NCI-H1436 treated with DMSO at 0.1 percent for 48 hours (cell line): ENCODE measurements at places on chromosomes 12 and 14.

DNA sequence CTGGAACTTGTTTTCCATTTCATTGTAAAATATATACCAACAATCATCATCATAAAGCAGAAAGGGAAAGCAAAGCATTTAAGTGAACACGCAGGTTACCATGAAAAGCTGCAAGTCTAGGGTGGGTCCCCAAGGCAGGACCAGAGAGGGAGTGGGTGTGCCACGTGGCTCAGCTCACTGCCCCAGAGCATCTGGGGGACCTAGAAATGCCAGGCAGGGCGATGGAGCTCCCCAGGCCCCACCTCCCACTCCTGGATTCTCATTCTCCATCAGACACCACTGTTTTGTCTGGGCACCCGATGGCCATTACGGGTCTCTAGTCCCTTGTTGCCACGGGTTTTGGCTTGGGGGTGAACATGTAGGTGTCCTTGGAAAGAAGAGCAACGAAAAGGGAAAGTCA is 34.7 kb downstream of the BCL11B start:
- DNase-seq = no peak

- no peak for DNase-seq
These were observed 275.1 kb downstream of the NRXN3 start for GRCh38 chr14:78445275-78445674.

DNA sequence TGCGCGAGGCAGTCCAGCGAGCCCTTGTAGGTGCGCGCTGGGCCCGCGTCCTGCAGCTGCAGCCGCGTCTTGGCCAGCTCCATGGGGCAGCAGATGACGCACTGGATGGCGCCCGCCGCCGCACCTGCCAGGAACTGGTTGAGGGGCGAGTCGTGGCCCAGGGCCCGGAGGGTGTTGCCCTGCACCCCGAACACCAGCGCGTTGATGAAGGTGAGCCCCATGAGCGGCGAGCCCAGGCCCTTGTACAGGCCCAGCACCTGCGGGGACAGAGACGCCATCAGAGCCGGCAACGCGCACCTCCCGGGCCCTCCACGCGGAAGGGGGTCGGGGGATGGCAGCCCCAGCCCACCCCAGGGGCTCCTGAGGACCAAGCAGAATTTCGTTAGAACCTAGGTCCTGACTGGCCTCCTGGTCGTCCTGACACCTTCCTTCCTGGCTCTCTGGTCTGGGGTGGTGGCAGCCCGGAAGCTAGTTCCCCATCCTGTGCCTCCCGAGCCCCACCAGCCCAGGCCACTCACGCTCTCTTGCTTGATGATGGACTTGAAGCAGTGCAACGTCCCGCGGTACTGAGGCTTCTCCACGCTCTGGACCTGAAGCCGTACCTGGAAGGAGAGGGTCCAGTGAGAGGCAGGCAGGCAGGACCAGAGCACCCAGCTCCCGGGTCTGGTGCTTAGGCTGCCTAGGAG is 13.3 kb downstream of the SLC25A29 start:
- DNase-seq = no peak

GRCh38 chr12:113165521-113166450 is 16.3 kb downstream of the CFAP73 start:
- no peak for DNase-seq

- DNase-seq = no peak
These were observed 105.2 kb upstream of the RESF1 start for GRCh38 chr12:31853977-31854376.

- peak; percentile 49 for DNase-seq
These were observed 67.9 kb upstream of the USP15 start for GRCh38 chr12:62192180-62192902.

DNA sequence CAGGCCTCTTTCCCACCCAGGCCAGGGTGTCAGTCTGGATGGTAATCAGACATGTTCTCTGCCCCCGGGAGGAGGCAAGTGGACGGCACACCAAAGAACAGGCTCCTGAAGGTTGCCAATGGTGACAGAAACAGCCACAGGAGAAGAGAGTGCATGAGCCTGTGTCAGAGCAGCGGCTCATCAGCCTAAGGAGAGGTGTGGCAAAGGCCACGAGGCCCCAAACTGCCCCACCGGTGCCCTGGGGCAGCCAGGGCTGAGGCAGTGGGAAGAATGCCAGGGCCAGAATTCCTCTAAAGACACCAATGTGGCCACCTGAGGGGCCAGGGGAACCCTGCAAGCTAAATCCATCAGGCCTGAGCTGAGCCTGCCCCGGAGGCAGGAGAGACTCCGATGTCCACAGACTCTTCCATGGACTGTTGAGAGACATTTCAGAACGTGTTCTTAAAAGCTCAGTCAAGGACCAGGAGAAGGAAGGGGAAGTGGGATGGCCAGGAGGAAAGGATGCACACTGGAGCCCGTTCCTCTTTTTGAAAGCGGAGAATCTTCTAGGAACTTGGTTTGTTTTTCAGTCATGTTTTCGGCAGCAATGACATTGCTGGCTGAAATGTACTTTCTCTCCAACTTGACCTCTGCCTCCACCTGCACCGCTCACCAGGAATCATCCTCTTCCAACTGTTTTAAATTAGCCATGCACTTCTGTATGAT is 176.3 kb upstream of the FKBP4 start:
- DNase-seq = no peak

- DNase-seq = no peak
These were observed 487 bp upstream of the NRDE2 start for GRCh38 chr14:90332271-90332584.

DNA sequence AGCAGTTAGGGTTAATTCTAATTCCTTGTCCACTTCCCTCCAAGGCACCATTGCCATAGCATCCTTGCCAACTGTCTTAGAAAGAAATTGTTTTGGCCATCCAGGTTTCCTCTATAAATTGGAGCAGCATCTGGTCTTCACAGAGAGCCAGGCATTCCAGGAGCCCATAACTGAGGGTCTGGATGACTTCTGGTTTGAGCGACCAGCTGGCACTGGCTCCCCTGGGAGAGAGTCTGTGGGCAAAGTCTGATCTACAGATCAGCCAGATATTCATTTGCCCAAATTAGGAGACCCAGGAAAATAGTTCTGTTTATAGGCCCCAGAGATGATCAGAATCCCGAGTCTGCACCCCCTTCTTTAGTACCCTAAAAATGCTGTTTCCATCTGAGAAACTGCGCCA is 16.0 kb downstream of the VSX2 start:
- no peak for DNase-seq

GRCh38 chr14:105525861-105526775 is at the start of gene TMEM121:
Gene TMEM121 (plus strand): TSS chr14:105526583. CDS start chr14:105528835, 2,252 bp downstream.
- no peak for DNase-seq

- no peak for DNase-seq
These were observed 6.1 kb upstream of the SYNE3 start for GRCh38 chr14:95522556-95522955.

DNA sequence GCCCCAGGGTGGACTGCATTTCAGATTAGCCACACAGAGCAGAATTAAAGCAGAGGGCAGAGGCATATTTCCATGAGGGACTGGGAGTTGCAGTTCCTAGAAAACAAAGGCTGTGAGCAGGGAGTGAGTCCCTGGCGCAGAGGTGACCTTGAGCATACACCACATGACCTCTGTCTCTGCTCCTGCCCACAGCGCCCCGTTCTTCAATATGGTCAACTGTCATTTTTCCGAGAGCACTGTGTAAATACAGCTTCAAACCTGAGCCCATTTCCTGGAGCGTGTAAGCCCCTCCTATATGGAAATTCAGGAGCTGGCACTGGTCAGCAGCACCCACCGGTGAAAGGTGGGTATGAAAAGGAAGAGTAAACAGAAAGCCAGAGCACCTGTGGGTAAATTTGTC is 192.2 kb upstream of the PELI2 start:
- no peak for DNase-seq

- no peak for DNase-seq
These were observed 68.9 kb downstream of the NCOR2 start for GRCh38 chr12:124498275-124499189.

GRCh38 chr14:92731622-92732115 is 16.8 kb downstream of the LGMN start:
- DNase-seq = no peak

GRCh38 chr12:117926391-117926899 is 42.3 kb downstream of the KSR2 start:
- no peak for DNase-seq

DNA sequence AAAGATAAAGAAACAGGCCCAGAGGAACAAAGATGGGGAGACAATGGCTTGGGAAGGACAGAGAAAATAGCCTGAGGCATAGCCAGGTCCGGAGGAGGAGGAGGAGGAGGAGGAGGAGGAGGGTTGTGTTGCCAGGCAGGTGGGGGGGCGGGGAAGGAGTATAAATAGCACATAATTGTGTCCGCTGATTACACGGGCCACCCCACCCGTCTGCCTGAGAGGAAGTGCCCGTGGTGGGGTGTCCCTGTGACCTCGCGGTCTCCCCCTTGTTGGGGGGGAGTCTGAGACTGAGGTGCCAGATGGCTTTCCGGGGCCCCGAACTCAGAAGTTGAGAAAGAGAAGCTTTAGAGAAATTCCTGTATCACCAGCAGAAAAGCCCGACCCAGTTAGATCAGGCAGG is 1.9 kb upstream of the SP7 start:
- DNase-seq = no peak

GRCh38 chr12:109738878-109739665 is 25.4 kb downstream of the FAM222A start:
- DNase-seq = no peak

- DNase-seq = no peak
These were observed 95.2 kb downstream of the CALM1 start for GRCh38 chr14:90491911-90492531.

DNA sequence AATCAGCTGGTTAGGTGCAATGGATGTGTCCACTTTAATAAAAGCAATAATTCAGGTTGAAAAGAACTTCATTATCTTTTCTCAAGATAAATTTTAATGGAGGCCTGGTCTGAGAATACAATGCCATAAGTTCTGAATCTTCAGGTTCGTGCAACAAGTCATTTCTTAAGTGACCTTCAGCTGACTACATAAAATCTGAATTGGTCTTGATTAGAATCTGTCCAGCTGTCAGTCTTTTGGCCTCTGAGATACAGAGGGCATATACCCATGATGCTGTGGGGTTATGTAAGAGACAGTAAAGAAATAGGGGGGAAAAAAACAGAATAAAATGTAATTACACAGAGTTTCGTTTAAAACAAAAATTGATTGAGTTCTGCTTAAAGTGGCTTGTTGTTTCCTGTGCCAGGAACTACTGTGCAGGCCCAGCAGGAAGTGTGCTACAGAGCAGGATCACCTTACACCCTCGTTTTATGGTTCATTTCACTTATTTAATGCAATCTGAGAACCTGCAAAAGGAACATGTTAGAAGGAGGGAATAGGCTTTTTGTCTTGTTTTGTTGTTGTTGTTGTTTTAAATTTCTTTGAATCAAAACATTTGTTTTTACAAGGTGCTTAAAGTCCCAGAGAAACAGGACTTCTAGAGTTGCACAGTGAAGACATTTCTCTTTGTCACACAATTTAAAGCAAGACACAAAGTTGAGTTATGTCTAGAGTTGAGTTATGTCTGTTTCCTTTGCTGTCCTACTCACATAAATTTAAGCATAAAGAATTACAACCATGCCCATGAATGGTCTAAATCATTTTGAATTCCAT is 64.2 kb downstream of the LGR5 start:
- DNase-seq = no peak

DNA sequence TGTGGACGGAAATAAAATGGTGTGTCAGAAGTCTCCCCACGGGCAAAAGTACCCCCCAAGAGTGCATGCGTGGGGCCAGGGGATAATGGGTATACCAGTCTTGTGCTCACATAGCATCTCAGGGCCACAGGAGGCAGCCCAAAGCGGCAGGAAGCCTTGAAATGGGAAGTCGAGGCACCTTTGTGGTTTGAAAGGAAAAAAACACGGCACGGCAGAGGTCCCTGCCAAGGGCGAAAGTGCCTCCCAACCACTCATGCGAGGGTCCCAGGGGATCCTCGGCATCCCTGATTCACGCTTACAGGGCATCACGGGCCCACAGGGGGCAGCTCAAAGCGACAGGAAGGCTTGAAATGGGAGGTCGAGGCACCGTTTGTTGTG is 583.2 kb downstream of the ALG10 start:
- DNase-seq = no peak

DNA sequence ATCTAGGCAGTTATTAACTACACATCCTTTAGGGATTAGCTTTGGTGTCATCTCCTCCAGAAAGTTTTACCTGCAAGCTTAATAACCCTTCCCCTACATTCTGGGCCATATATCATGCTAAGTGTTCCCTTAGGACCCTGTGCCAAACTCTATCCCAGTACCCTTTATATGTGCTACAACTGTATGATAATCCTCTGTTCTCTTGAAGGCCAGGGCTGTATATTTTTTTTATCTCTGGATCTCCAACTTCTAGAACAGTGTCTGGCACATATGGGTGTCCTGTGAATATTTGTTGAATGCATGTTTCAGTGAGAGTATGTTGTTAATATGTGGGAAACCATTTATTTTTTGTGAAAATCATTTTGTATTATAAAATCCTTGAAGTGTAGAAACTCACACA is 106.7 kb downstream of the PPM1A start:
- no peak for DNase-seq

DNA sequence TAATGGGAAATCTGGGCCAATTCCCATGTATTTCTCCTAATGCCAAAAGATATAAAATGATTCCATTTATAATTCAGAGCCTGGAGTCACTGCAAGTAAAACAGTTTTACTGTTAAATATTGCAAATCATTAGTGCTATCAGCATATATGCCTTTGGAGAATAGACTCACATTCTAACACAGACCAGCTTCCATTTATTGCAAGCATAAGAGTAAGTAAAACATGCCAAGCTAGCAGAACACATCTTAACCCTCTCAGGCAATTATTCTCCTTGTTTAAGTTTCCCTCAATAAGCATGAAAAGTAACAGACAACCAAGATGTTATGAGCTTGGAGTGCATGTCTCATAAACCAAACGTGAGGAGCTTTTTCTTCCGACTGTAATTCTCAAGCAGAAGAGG is 173.9 kb upstream of the GRIP1 start:
- no peak for DNase-seq

GRCh38 chr12:10553148-10553547 is 47.5 kb downstream of the EIF2S3B start:
- DNase-seq = no peak

- no peak for DNase-seq
These were observed 34.5 kb downstream of the SSPN start for GRCh38 chr12:26229910-26230309.
